ENCODE measurements at places on chromosomes 3 and 15. TPM values are rescaled to one million over a fixed set of nuclear protein-coding genes. Genes with fewer than 3 reads are reported as not detected.

DLEC1 gene
- total RNA-seq = 3.7 TPM

DNA sequence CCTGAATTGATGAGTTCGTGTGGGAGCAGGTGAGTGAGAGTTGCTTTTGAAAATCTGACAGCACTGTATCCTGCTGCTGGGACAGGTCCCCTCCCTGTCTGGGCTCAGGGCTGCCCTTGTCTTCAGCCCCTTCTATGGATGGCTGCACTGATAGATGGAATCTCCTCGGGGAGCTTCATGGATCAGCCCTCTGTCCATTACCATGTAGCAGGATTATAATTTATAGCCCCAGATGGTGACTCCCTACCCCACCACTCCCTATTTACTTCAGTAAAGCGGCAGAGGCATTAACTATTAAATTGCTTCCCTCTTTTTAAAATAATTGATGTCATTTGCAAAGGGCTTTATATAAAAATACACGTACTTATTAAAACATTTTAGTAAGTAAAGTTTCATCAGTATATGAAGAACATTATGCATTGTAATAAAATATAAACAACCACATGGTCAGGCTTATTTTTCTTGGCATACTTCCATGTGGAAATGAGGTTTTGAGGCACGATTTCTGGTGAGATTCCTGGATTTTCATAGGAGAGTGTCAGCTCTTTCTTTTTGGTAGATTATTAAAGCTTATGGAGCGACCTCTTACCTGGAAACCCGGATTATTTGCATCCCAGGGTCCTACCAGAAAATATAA is 38.5 kb downstream of the MAP3K13 start:
- DNase-seq = no peak

- no peak for DNase-seq
These were observed 86.2 kb downstream of the DHX30 start for GRCh38 chr3:47888986-47889757.

DNA sequence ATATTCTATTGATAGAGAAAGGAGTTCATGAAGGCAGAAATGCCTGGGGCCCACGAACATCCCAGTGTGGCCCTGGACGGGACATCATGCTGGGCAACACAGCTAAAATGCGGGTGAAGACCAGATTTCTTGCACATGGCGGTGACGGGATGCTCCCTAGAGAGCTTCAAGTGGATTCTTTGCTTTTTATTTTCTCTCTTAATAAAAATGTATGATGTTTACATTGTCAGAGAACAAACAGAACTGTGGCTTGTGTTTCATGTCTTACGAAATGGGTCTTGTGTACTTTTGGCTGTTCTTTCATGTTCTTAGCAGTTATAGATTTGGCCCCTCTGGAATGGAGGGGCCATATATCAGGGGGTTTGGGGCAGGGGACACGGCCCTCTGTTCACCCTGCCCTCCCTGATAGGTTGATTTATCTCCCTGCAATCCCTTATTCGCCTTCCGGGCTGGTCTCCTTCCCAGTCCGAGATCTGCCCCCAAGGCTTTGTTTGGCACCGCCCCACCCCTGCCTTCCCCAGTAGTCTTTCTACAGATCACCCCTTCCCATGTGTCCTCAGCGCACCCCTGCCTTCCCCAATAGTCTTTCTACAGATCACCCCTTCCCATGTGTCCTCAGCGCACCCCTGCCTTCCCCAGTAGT is 68.7 kb upstream of the CGNL1 start:
- no peak for DNase-seq

DNA sequence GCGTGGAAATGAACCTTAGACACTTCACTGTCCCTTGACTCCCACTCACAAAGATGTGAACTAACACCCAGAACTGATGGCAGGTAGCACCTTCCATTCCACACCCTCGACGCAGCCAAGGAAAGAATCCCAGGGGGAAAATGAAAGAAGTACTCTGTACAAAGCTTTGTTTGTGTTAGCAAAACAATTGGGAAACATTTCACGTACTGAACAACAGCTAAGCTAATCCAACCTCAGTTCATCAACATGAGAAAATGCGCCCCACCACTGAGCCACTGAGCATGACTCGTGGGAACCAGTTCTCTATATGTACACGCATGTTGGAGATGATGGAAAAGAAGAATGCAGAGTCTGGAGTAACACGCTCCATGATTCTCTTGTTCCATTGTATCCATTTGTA is 32.0 kb downstream of the CORO2B start:
- DNase-seq = no peak
